ENCODE measurements at places on chromosomes 2 and 18.

DNA sequence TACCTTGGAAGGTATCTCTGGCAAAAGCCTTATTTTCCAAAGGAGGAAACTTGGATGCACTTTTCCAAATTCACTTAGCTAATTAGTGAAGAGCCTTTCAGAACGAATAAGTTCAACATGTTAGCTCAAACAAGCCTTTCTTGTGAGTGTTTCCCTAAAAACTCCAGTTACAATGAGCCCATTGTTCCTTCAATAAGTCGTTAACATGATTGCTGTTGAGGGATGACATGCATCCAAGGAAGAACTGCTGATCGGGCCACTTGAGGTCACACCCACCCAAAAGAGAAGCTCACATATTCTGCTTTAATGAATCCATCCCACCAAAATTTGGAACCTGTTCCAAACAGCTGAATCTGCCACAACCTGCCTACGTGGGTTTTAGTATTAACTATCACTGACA is 48.1 kb upstream of the SLC35G4 start:
- no peak for DNase-seq

DNA sequence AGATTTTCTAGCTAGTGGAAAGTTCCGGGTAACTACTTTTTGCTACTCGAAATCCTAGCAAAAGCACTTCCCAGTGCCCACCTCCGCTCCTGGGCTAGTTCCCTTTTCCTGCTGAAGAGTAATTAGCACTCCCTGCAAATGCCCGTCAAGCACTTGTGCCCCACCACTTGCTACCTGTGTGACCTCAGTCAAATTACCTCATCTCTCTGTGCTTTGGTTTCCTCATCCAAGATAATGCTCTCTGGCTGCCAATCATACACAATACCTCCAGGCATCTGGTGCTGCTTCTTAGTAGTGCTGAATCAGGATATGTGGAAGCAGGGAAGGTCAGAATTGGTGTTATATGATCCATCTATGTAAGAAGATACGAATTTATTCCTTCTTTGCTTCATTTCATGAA is 102.1 kb upstream of the CDCA7 start:
- no peak for DNase-seq

DNA sequence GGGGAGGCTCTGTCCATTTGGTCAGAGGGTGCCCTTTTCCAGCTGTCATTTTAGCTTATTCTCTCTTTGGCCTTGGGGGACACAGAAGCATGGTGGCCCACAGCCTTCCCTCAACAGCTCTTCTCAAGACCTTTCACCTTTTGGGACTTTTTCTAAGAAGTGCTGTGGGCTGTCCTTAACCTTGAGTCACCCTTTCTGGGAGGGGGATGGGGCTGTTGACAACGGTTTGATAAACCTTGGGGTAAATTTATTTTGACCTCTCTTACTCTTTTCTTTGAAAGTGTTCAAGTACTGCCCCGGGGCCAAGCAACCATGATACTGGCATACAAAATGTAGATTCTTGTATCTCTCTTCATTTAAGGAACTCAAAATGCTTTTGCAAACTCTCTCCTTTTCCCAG is 13.7 kb downstream of the IGFBP5 start:
- no peak for DNase-seq

- DNase-seq = no peak
These were observed 58.7 kb downstream of the PAX3 start for GRCh38 chr2:222239945-222240675.

DNA sequence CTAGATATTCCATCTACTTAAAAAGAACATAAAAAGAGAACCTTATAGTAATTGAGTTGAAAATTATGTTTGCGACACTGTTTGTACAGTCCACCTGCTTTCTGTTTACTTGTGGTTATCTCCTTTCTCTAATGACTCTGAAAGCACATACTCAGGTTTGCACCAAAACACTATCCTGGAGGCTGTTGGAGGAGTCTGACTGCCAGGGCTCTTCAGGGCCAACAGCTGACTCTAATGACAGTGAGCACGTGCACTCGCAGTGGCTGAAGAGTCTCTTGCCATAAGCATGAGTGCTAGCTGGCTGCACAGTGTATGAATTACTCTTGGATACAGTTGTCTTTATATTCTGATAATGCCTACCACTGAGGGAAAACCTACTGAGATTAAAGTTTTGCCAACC is 16.7 kb upstream of the GLS start:
- DNase-seq = no peak

DNA sequence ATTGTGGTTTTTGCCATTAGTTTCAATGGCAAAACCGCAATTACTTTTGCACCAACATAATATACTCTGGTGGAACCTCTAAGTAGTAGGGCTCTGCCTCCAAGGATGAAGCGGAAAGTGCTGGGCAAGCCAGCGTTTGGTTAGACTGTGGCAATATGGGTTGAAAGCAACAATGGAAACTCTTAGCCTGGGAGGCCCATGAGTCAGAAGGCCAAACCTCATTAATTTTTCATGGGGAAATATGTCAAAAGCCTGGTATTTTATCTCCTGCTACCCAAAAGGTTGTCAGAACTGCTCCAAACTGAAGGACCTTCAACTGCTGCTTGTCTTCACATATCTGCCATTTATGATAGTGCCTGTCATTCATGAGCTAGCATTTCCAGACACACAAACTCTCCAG is 179.1 kb upstream of the CYP26B1 start:
- no peak for DNase-seq

- no peak for DNase-seq
These were observed 524.2 kb downstream of the TRIB2 start for GRCh38 chr2:13240789-13241487.

- no peak for DNase-seq
These were observed 124.6 kb upstream of the ZEB2 start for GRCh38 chr2:144644549-144644948.

DNA sequence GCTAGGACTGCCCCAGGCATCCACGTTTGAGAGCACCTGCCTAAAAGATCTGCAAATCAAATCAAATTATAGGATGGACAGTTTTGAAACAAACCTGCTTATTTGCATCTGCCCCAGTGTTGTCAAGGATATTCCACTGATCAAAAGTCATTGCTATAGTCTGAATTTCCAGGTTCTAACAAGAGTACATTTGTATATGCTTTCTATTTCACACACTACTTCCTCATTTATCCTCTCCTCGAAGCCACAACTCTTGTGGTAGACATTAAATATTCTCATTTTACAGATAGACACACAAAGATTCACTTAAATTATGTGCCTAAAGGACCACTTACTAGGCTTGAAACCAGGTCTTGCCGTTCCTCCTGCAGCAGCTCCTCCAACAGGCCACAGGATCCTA is 11.9 kb upstream of the TET3 start:
- no peak for DNase-seq

GRCh38 chr2:12110074-12110473 is 363.6 kb downstream of the LPIN1 start:
- no peak for DNase-seq

DNA sequence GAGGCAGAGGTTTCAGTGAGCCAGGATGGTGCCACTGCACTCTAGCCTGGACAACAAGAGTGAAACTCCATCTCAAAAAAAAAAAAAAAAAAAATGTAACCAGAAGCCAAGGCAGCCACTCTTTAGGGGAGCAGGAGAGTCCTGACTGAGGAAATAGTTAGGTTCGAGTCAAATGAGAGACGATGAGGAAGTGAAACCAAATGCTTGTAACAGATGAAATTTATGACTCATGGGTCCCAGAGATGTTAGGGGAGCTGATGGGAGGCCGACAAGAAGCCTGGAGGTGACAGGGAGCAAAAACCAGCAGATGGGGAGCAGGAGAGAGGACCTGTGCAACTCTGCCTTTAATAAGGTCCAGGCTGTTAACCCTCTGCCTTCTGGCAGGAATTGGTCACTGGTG is 756.1 kb upstream of the DDX18 start:
- DNase-seq = no peak

DNA sequence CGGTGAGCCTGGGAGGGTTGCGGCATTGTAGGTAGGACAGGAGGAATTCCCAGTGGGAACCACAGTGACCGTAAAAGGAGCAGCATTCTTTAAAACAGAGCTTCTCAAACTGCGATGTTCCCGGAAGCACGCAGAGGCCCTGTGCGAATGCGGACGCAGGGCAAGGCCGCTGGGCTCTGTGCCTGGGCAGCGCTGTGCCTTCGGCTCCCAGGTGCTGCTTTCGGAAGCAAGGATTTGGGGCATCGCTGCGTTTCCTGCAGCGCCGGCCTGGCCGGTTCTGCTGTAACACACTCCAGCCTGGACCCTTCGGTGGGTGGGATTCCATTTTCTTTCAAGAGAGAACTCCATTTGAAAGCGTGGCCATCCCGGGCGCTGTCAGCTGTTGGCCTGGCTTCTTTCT is 118.6 kb downstream of the PTGR3 start:
- no peak for DNase-seq

GRCh38 chr2:98775146-98775986 is 44.4 kb upstream of the MGAT4A start:
- no peak for DNase-seq

- no peak for DNase-seq
These were observed 1302.3 kb upstream of the CHAC2 start for GRCh38 chr2:52465287-52465686.

GRCh38 chr2:19488009-19488691 is 129.7 kb upstream of the OSR1 start:
- DNase-seq = peak; percentile 8

DNA sequence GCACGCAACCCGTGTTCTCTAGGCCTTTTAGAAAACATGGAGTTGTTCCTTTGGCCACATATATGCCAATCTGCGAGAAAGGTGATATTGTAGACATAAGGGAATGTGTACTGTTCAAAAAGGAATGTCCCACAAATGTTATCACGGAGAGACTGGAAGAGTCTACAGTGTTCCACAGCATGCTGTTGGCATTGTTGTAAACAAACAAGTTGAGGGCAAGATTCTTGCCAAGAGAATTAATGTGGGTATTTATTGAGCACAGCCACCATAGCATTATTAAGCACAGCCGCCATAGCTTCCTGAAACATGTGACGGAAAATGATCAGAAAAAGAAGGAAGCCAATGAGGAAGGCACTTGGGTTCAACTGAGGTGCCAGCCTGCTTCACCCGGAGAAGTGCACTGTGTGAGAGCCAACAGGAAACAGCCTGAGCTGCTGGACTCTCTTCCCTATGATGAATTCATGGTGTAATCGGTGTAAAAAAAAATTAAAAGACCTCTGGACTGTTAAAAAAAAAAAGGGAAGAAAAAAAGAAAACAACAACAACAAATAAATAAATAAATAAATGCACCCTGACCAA is 29.0 kb upstream of the REL start:
- no peak for DNase-seq

DNA sequence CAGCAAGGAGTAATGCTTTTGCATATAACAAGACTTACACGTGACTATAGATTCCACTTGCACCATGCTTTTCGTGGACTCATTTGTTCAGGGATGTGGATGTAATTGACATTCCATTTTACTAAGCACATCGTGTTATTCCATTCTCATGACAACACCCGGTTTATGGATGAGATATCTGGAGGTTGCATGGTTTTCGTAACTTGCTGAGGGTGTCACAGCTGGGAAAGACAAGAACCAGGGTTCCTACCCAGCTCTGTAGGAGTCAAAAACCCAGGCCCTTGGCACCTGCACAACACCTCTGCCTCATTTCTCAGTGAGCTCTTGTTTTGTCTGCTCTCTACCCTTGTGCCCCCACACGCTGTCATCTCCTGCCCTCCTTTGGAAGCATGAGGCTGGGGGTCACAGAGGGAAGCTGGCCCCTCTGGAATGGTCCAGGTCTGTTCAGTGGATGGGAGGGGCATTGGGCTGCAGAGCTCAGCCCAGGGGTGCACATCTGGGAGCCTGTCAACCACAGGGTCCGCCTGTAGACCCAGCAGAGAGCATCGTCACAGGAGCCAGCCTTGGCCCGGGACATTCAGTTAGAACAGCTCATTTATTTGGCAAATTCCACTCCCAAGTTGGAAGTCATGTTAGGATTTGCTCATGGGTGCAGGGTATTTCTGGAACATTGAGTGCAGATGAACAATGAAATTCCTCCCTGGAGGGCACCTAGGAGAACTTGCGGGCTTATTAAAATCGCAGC is 120.1 kb upstream of the TWIST2 start:
- DNase-seq = no peak

DNA sequence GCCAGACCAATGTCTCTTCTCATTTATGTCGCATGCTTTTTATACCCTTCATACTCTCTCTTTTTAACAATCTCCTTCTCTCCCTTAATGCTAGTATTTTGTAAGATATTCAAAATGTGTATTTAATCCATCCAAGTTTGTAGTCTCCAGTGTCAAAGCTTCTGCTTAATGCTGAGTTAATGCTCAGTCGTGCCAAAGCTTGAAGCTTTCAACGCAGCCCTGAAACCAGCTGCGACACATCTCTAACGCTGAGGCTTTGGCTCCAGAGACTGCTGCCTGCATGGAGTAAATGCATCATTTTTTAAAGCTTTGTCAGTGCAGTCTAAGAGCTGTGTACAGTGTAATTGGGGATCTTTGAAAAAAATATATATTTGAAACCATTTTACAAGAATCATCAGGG is 2108.8 kb upstream of the PIK3C3 start:
- DNase-seq = no peak

DNA sequence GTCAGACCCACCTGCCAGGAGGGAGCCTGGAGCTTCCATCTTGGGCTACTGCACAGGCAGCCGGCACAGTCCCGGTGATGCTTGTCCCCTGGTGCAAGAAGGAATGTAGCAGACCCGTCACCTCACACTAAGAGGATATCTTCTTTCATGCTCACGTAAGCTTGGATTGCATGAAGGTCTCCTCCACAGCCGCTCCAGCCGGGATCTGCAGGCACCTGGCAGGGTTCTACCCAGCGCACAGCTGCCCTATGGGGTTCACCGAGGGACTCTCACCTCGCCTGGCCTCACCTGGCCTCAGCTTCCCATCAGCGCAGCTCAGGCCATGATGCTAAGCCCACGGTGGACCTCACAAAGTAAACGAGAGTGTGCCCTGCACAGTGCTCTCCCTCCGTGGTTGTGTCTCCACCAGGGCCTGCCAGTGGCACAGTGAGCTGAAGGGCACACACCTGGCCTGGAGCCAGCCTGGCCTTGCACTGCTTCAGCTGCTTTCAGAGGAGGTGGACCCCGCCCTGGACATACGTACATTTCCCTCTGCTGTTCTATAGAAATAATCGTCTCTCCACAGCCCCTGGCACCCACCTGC is 239.1 kb downstream of the SEPTIN10 start:
- DNase-seq = no peak

DNA sequence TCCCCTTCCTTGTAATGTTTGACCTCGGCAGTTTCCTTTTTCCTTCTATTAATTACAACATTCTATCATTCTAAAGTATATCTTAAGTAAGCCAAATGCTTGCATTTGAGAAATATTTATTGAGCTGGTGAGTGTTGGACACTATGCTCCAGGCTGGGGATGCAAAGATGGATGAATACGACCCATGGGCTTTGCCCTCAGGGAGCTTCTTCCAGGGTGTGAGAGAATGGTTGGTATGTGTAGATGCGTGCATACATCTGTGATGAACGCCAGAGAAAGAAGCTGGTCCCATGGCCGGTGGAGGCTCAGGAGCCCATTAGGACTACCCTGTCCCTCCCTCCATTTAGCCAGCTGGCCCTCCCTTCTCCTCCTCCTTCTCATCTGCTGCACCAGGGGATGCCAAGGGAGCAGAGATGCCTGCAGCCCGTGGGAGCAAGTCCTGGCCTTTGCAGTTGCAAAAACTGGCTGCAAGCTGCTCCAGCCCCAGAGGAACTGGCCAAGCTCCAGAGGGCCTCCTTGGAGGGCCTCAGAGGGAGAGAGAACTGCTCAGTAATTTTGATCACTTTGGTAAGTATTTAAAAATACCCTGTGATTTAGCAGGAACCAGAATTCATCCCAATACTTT is 65.7 kb upstream of the FOSL2 start:
- no peak for DNase-seq

GRCh38 chr2:106839849-106840595 is 45.9 kb downstream of the ST6GAL2 start:
- no peak for DNase-seq

GRCh38 chr2:73350035-73350691 is 35.5 kb upstream of the ALMS1 start:
- no peak for DNase-seq

All from T-helper 2 cell treated with Interferon-gamma antibody and Interleukin-4, amounts not matched to agents 5 μg/mL and 100 μg/mL, for 36 hours (primary cell).